ENCODE measurements at places on chromosomes 13 and 19.

DNA sequence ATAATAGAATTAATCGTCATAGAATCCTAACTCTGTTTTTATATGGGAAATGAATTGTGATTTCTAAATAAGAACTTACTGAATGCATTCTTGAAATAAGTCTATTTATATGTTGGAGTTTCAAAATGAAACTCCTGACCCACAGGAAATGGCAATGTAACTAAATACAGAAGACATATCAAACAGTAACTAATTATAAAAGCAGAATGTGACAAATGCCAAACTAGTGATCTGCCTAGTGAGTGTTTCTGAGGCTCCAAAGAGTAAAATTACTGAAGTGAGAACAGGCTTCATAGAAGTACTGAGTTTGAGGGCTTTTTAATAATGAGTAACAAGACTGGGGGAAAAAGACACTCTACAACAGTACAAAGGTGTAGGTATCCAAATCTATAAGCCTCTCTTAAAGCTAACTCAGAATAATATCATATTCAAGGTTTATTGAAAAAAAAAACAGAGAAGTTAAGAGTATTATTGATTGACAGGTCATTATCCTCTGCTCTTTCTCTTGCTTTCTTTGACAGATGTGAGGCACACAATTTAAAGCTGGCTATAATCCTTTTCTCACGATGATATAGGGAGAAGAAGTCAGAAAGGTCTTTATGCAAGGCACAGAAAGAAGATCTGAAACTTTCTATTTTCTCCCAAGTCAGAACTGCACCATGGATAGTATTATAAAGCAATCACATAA lies 17.4 kb upstream of the ATXN8OS start:
- no peak for DNase-seq

- peak; percentile 64 for DNase-seq
These were observed 846 bp upstream of the PRKACA start for GRCh38 chr19:14118165-14119051.

- DNase-seq: no peak
These were observed 32.2 kb upstream of the ZNF766 start for GRCh38 chr19:52237197-52237596.

DNA sequence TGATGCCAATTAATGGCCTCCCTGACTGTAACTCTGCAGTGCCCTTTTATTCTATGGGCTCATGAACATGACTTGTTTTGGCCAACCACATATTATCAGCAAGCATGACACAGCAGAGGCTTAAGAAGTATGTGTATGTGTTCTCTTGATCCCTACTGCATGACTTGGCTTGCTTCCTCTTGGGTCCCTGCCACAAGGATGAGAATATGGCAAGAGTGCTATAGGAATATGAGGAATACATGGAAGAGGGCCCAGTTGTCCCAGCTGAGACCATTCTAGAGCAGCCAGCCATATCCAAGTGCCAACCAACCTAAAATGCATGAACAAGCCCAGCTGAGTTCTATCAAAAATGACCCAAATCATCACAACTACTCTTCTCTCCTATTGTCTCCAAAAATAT lies 576.7 kb upstream of the PCDH9 start:
- no peak for DNase-seq

- DNase-seq: no peak
These were observed 13.1 kb downstream of the HPN start for GRCh38 chr19:35054626-35055025.

GRCh38 chr13:110661256-110661655 lies 44.7 kb downstream of the CARS2 start:
- no peak for DNase-seq

DNA sequence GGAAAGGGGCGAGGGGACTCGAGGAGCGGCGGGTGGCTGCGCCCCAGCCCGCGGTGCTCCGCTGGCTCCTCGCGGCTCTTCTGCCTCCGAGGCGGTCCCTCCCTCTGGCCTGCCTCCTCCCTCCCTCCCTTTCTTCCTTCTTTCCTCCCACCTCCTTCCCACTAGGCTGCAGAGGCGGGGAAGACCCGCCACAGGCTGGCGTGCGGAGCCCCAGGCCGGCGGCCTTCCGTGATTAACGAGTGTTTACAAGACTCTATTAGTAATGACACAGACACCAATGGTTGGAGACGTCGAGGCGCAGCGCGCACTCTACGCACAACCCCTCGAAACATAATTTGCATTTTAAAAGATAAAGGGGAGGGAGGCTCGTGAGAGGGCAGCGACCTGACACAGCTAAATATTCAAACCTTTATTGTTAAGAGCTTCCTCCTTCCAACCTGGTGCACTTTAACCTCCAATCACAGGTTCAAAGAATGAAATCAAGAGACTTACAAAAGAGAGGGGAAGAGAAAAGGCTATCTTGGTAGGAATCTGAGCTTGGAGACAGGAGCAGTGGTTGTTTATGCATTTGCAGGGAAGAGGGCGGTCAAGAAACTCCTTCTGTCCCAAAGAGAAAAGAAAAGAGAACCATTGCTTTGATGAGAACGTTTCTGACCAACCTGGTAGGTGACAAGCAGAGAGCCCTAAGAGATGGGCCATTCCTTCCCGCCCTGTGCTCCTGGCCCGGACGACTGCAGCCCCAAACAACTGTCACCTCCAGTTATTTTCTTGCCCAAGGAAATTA lies at the start of gene CDX2:
TSS of gene CDX2 (minus strand) at position 234 of the 784 bp plus-strand sequence. CDS start 309 bp downstream, outside the sequence.
- DNase-seq: no peak

GRCh38 chr19:30169196-30169900 lies 202.8 kb upstream of the ZNF536 start:
- no peak for DNase-seq

DNA sequence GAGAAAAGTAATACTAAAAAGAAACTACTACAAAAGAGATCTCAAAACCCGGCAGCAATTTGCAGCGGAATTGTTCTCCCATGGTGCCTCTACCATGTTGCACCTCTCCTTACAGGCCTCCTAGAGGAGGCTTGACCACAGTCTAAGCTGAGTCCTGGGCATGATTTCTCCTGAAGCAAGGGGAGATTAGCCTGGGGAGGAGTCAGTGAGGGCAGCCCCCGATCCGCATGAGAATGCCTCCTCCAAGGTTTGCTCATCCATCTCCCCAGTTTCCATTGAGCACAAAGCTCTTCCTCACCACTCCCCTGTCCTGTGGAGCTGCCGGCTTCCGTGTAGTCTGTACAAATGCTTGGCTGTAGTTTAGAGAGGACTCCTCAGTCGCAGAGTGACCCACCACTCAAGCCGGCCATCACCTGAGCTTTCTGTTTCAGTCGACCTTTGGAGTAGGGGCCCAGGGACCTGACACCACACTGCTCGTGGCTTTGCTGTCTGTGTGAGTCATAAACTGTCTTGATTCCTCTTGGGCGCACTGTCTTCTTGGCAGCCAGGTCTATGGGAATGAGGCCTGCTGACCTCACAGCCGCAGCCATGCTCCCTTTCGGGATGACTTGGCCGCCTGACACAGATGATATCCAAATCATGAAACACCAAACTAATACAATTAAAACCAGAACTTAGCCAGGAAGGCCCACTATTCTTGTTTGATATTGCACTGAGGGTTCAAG lies 72.3 kb downstream of the C1QTNF9 start:
- DNase-seq: no peak

Measured in activated naive CD4-positive, alpha-beta T cell treated with anti-CD3 and anti-CD28 coated beads, Interleukin-2, amount 50 U/mL, for 72 hours (primary cell).